ENCODE measurements at places on chromosomes 6 and 20. TPM values are rescaled to one million over a fixed set of nuclear protein-coding genes. Genes with fewer than 3 reads are reported as not detected.

Gene DLK2
- 1.9 TPM for polyA plus RNA-seq

Gene FAM83C
- 0.17 TPM for polyA plus RNA-seq

Gene SIRPD
- not detected for polyA plus RNA-seq

DNA sequence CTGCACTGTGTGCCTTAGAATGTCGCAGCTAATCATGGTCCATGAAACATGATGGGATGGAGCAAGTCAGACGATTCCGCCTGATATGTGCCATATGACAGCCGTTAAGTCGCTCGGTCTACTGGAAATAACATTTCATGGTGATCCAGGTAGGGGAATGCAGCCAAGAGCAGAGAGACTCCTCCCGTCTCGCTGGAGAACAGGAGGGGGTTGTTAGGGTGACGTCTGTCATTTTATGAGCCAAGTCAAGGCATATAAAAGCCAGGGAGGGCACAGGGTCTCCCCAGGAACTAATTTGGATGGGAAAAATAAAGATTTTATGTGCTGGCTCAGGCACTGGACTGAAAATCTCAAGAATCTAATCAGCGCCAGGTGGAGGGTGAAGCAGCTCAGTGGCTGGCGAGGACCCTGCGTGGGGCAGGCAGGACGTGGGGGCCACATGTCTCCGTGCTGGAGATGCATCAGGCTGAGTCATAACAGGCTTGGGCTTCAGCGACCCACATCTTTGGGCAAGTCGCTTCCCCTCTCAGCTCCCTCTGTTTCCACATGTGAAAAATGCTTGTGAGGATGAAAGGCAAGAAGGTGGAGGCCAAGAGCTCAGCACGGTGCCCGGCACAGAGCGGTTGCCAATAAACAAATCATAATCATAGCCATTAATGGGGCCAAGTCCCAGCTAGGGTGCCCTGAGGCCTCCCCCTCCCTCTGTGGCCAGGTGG lies 234.6 kb downstream of the ANKRD60 start:
- peak; percentile 38 for DNase-seq

GRCh38 chr6:25404693-25405169 lies 125.6 kb downstream of the CARMIL1 start:
- DNase-seq: no peak

DNA sequence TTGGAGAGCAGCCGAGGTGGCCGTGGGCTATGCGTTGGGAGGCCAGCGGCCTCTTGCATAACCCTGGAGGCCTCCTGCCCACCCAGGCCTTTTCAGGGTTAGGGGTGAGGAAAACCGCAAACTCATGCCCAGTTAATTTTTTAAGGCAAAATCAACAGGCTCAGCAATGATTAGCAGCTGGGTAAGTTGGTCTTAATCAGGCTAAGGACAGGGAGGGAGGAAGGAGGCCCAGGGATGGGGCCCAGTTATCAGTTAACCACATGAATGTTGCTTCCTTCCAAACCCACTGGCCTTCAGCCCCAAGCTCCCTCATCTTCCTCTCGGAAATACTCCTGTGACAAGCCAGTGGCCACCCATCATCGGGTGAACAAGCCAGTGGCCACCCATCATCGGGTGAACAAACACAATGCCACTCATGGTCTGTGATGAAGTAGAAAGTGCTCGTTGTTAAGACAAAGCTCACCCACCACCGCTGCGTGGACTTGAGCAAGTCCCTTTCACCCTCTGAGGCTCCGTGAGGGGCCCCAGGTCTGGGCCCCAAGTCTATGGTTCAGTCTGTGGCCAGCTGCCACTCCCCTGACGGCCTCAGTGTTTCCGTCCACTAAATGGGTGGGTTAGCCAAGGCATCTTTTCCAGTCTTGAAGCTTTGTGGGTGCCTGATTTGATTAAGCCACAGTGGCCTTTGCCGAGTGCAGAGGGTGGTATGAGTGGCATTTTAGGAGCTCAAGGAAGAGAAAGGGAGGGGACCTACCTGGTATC lies 39.4 kb downstream of the HNF4A start:
- DNase-seq: no peak

DNA sequence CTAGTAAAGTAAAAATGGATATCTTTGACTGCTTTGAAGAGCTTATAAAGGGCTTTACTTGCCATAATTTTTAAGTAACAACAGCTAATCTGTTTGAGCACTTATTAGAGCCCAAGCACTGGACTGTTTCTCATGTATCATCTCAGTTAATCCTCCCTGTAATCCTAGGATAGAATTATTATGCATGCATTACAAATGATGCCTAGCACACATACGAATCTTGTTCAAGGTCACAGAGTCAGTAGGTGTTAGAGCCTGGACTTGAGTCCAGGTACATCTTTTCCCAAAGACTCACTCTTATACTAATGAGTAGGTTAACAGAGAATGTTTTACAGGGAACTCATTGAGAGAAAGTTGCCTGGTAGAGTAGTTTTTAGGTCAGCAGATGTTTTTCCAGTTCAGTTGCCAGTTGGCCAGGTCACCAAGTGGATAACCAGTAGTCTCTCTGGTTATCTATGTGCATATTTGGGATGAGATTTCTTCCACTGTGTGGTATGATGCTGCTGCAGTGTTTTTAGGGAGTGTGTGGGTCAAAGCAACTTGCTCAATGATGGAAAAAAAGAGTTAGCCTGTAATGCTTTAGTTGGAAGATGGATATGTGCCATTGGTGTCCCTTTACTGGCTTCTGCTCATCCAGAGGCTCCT lies 32.3 kb upstream of the LAMA4 start:
- no peak for DNase-seq

GRCh38 chr6:164102693-164103092 lies 688.2 kb downstream of the QKI start:
- no peak for DNase-seq

DNA sequence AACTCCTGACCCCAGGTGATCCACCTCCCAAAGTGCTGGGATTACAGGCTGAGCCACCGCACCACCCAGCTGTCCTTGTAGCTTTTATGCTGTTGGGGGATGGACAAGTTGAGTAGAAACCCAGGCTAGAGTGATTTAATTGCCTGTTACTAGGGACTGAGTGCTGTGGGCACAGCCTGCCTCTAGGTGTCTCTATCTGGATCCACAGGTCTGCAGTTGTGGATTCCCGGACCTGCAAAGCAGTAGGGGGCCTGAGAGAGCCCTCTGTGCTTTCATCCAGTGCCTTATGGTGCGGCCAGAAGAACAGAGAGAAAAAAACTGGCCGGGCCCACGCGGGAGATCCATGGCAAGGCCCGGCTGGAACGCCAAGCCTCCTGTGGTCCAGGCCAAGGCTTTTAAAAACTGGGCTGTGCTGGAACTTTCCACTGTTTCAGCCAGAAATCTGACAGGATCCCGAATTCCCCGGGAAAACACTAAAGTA lies 5.2 kb downstream of the SIRPA start:
- peak; percentile 76 for DNase-seq

GRCh38 chr6:64861039-64861651 lies 845.9 kb downstream of the EYS start:
- no peak for DNase-seq

DNA sequence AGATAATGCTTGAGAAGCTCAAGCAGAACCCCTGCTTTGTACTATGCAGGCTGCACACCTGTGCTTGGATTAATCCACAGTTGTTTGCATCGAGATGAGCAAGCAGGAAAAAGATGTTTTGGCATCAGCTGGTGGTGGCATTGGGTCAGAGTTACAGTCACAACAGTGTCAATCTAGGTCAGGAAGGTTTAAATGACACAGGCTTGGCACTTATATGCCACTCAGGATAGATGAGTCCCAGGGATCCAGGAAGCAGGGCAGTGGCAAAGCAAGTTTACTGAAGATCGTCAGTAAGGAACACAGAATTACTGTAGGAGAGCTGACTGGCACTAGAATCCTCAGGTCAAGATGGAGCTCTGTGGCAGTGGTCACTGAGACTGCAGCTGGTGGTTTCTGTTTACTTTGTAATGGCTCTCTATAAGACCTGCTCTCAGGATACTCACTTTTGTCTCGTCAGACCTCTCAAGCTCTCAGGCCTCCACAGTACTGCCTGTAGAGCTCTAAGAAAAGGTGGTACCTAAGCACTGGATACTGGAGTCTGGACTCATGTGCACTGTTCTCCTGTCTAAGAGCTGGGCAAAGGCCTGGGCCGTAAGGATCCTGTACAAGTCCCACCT lies 110.1 kb upstream of the HS3ST5 start:
- DNase-seq: no peak

DNA sequence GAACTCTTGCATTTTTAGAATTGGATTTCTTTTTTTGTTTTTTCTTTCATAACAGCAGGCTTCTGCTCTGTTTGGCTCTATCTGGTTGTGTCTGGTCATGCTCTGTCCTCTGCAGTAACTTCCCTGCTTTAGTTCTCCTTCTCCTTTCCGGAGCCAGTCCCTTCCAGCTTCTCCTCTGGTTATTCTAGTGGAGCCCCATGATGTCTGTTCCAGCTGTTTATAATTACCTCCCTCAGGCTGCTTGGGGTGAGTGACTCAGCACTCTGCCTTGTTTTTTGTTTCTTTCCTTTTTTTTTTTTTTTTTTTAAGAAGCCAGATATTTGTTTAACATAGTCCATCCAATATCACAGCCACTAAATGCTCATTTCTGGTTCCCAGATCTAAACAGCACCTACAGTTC lies 409.6 kb downstream of the MAFB start:
- peak; percentile 61 for DNase-seq
